Fibroblast of the aortic adventitia (primary cell): ENCODE measurements at places on chromosomes 13 and 19. TPM values are rescaled to one million over a fixed set of nuclear protein-coding genes. Genes with fewer than 3 reads are reported as not detected.
A peak's percentile ranks its signal among the peaks of the same experiment; 100 is the strongest.

DNA sequence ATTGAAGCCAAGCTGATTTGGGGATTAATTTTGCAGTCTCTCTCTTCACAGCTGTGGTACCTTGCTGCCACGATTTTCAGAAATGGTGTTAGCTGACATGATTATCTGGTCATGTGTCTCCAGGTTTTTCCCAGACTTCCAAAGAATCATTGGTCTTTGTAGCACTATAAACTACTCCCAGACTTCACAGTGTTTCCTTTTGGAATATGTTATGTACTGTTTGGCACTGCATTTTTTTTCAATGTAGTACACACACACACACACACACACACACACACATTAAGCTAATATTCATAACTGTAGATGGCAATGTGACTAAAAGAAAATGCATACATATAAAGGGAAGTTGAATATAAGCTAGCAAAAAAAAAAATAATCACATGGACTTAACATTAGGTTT lies 856.6 kb upstream of the SPRY2 start:
- DNase-seq = no peak

DNA sequence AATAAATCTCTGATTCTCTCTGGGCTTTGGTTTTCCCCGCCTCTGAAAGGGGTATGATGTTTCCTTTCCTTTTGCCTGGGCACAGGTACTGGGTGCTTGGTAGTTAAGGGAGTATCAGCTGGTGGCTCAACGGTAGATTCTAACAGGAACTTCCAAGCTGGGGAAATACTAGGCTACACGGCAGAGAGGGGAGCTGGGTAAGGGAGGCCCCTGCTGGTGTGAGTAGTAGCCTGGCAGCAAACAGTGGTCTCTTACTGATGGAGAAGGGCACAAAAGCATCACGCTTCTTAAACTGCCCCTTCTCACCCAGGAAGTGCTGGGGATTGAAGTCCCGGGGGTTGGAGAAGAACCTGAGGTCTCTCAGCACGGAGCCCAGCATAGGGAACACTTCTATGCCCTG lies 26.9 kb upstream of the CYP2A7 start:
- DNase-seq = no peak

DNA sequence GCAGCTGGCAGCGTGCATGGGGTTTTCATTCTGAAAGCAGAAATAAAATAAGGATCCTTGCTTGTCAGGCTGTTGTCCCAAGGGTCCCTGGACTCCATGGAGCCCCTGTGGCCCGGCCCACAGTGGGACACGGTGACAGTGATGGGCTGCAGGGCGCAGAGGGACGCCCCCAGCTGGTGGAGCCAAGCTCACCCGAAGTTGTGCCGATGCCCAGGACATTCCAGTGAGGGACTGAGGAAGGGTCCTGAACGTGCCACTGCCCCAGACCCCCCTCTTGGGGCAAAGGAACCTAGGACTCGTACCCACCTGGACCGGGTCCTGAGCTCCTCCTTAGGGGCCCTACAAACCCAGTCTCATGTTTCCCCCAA lies 35.0 kb downstream of the MYO9B start:
- no peak for DNase-seq

DNA sequence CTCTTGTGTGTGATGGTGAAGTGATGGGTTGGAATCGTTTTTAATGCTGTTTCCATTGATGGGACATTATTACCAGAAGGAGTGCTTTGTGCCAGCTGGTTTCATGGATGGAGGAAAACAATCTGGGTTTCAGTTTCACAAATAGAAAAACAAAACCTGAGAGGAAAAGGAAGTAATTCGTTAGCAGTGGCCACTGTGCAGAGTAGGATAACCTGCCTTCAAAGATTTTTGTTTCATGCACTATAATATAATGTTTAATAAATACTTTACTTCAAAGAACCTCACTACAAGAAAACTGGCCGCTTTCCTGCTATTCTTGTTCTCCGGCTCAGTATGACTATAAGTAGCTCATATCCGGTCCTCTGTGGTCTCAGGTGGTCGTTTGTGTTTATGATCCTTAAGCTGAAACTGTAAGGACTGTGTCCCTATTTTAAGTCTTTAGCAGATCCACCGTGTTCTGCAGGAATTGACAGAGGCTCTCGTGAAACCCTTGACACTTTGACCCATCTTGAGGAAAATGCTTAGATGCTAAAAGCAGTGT lies 104.7 kb downstream of the GGACT start:
- DNase-seq = no peak

DNA sequence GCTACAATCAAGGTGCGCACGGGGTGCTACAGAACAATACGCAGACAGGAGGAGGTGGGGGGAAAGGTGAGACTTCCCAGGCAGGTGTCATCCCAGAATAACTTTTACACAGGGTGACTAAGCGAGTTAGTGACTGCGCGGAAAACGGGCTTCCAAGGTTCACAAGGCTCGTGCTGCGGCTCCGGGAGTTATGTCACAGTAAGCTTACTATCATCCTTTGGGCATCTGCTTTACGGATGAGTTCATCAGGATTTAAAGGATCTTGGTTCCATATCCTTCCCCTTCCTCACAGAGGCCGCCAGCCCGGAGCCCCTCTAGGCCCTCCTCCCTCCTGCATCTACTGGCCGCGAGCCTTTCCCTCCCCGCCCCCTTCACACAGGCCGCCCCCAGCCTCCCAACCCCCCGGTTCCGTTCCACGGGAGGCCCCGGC lies 474 bp upstream of the IFT88 start:
- peak; percentile 62 for DNase-seq

GRCh38 chr13:94713561-94714182 lies 1.3 kb upstream of the SOX21 start:
- DNase-seq = no peak

- peak; percentile 89 for DNase-seq
Observed at GRCh38 chr13:46908501-46908900, 11.6 kb upstream of the HTR2A start.

- DNase-seq = no peak
Observed at GRCh38 chr19:13827656-13828055, 32.4 kb downstream of the ZSWIM4 start.

DNA sequence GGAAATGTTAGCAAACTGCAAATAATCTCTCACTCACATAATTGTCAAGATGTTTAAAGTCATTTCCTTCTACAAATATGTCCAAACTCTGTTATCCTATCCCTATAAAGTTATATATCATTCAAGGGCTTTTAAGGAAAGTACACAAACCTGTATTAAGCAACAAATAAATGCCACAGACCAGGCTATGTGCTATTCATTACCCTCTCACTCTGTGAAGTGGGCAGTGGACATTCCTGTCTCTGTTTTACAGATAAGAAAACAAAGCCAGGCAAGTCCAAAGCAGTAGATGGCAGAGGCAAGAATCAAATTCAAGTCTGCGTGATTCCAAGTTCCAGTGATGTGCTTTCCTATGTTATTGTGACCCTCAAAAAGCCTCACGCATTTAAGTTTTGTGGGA lies 140.6 kb downstream of the LHFPL6 start:
- DNase-seq = peak; percentile 66

- DNase-seq = peak; percentile 93
Observed at GRCh38 chr19:11766597-11767591, at the start of gene ZNF441. ZNF441 (plus strand) TSS chr19:11767000; CDS start chr19:11767194, 194 bp downstream.

DNA sequence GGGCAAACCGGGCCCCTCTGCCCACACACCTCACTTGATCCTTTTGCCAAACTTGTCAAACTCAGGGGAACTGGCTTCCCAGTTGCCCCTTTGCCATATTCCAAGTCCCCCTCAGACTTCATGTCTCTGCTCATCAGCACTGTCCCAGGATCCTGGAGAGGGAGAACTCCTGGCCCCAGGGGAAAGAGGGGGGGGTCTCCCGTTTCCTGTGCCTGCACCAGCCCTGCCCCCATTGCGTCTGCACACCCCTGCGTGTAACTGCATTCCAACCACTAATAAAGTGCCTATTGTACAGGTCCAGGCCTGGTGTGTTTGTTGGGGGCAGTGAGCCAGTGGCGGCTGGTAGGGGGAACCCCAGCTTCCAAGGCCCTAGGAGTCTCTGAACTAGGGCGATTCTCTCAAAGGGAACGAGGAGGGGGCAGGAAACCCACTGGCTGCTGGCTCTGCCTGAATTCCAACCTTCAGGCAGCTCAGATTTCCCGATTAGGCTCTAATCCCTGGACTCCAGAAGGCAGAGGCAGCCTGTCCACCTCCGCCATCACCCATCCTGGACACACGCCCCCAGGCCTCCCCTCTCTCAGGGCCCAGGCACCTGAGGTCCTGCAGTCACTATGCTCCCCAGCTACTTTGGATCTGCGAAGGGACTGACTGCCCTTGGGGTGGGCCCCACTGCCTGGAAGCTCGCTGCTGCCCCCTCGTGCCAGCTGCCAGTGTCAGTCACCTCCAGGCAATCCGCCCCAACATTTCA lies 9.7 kb upstream of the ILF3 start:
- DNase-seq = peak; percentile 75

- DNase-seq = no peak
Observed at GRCh38 chr19:32802840-32803239, 66.7 kb downstream of the SLC7A9 start.

DNA sequence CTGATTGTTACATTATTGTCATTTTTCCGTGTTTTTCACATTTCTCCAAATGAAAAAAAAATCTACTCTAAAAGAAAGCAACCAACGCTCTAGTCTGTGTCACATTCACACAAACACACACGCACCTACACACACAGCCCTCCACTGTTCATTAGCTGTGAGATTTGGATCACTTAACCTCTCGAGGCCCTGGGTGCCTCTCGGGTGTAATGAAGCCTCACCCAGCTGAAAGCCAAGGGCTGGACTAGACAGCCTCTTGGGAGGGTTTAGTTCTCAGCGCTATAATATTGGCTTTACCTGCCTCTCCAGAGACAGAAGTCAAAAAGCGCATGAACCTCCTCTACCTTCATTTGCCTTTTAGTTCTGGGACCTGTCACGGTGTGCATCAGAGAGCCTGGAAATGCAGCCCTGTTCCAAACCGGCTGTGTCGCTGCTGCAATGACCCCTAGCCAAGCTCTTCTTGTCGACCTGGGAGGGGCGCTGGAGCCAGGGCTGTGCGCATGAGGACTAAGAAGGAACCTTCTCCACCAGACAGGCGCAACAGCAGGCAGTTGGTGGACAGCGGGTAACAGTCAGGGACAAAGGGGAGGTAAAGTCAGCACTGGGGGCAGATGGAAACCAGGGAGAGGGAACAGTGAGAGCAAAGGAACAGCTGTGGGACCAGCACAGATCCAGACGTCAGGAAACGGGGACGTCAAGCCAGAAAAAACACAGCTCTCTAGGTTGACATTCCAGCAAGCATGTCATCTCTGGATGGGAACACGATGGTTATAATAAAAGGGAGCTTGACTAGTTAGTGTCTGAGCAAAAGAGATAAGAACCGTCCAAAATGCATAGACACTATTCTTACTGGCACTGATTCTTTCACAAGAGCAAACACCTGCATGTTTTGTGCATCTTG lies 375.9 kb downstream of the EFNB2 start:
- DNase-seq = no peak

GRCh38 chr19:50362656-50363424 lies 2.6 kb downstream of the NAPSA start:
- DNase-seq = no peak

DNA sequence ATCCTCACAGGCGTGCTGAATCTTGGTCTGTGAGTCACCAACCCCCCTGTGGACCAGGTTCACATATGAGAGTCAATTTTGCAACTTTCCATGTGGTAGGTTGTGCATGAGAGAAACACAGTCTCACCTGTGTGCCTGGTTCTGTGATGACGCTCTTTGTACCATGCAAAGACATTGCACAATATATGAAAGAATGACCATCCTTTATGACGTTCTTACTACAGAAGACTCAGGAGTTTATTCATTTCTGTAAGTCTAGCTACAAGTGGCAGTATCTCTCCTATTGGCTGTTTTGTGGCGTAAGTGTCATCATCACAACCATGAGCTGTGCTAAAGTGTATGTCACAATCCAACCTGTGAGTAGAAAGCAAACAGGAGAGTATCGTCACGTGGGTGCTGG lies 43.8 kb upstream of the ZNF728 start:
- no peak for DNase-seq

DNA sequence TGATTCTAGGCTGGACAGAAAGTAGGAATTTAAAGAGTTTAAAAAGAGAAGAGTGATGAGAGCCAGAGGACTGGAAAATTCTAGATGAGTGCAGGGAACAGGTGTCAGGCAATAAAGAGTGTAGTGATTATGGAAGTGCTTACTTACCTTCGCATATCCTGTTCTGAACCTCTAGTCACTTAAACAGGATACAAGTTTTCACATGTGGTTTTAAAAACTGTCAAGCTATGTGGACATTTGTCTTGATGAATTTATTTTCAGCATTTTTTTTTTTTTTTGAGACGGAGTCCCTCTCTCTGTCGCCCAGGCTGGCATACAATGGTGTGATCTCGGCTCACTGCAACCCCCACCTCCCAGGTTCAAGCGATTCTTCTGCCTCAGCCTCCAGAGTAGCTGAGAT lies 34.3 kb upstream of the IL17D start:
- no peak for DNase-seq

- no peak for DNase-seq
Observed at GRCh38 chr13:24788538-24788937, 24.6 kb downstream of the RNF17 start.

- DNase-seq = no peak
Observed at GRCh38 chr13:97639236-97639635, 205.3 kb downstream of the RAP2A start.

CLEC17A gene
- 0.09 TPM in 1 of 2 replicates, not detected in the other for total RNA-seq
